ENCODE measurements at places on chromosomes 5 and 9.

GRCh38 chr5:86244153-86244552 lies 373.6 kb upstream of the COX7C start:
- no peak for DNase-seq

- DNase-seq = no peak
Observed at GRCh38 chr9:28082671-28083070, 509.4 kb upstream of the C9orf72 start.

- DNase-seq = no peak
Observed at GRCh38 chr5:488744-489688, 35.2 kb downstream of the SLC9A3 start.

DNA sequence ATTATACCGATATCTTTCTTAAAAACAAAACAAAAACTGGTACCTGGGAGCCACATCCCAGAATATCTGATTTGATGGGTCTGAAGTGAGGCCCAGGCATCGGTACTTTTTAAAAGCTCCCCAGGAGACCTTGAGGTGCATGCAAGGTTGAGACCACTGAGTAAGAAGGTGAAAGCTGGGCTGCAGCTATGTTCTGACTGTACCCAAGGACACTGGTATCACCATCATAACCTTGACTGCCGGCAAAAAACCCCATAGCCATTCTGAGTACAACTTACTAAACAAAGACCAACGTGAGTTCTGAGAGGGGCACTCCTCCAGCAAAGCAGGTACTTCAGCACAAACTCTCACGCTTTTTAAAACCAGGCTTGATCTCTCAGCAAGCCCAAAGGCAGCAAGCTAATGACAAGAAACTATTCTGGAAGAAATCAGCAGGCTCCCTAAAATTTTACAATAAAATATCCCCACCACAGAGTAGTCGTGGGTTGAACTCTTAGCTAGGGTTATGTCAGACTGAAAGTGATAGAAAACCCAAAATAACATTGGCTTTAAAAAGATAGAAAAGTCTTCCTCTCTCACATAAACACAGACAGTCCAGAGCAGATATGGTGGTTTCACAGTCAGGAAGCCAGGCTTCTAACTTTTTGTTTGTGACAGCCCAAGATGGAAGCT lies 263.9 kb downstream of the SAXO1 start:
- DNase-seq = no peak

GRCh38 chr9:5518171-5518936 lies 8.0 kb downstream of the PDCD1LG2 start:
- DNase-seq = no peak

DNA sequence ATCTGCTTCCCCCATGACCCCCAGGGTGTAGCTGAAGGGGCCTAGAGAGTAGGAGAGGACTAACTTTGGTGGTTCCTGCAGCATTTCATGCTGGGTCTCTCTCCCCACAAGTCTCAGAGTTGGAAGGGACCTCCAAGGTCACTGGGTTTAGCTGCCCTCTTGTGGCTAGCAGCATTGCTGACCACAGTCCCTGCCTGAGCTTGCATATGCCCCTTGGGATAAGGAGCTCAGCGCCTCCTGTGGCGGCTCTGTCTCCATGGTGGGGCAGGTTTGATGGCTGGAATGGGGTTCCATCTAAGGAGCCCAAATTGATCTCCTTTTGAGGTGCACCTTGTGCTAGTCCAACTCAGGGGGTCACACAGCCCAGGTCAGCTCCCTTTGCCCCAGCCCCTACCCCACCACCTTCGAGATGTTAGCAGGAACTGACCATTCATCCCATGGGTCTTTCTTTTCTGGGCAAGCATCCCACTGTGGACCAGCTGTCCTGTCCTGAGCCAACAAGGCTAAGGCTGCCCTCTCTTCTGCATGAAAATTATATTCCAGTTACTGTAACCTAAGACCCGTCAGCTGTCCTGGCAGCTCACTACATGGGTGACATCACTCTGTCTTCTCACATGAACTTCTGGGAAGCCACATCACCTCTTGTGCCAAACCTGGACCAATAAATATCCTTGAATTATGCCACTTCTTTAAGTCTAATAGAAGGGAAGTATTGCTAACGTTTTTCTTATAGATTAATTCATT lies 196.2 kb downstream of the HSPA4 start:
- DNase-seq = no peak

DNA sequence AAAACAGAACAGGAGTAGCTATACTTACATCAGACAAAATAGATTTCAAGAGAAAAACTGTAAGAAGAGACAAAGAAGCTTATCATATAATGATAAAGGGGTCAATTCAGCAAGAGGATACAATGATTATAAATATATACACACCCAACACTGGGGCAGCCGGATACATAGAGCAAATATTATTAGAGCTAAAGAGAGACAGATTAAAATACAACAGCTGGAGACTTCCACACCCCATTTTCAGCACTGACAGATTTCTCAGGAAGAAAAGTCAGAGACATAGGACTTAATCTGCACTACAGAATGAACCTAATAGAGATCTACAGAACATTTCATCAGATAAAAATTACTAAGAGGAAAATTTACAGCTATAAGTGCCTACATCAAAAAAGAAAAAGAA lies 35.7 kb downstream of the OXCT1 start:
- DNase-seq = no peak

DNA sequence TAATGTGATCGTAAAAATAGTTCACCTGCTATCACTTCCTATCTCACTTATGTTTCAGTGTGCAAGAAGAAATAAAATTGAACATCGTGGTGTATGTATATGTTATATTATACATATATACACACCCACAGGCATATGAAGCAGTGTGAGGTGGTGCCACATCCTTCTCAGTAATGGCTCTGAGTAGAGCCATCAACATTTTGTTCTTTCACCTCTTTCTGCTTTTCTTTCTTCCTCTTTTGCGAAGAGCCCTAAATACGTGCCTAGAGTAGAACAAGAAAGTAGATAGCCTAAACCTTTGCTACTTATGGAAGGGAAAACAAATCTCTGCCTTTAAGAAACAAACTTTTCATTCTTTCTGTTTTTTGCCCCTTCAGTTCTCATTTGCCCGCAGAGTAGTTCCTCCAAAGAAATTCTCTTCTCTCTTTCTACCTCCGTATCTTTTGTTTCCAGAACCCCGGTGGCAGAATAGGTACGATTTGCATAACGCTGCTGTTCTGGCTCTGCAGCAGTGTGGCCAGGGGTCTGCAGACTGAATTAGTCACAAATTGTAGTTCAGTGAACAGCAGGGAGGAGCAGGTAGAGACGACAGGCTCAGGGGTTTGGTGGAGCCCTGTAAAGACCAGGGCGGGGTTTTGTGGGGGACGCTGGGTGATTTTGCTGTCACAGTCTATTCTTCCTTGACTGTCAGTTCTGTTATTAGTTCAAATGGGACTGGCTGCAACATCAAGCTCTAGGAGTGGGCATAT lies 40.5 kb upstream of the PJA2 start:
- no peak for DNase-seq

- no peak for DNase-seq
Observed at GRCh38 chr5:34020726-34021125, 12.9 kb upstream of the AMACR start.

DNA sequence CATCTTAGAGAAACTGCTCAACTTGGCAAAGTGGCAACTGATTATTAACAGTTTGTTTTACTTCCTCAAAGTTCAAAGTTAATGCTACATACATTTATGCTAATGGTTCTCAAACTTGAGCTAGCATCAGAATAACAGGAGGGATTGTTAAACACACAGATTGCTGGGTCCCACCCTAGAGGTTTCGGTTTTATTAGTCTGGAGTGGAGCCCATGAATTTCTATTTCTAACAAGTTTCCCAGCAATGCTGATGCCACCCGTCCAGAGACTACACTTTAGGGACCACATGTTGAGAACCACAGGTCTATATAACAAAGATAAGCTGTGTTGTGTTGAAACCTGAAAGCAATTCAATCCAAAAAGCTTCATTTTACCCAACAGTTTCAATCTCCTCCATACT lies 95.3 kb downstream of the FBXW11 start:
- DNase-seq = no peak

GRCh38 chr9:36336131-36336907 lies 63.8 kb downstream of the RNF38 start:
- DNase-seq = no peak

- DNase-seq = no peak
Observed at GRCh38 chr9:133372144-133372543, 3.7 kb downstream of the SURF4 start.

GRCh38 chr9:70873506-70873905 lies 247.9 kb downstream of the TRPM3 start:
- DNase-seq = no peak

DNA sequence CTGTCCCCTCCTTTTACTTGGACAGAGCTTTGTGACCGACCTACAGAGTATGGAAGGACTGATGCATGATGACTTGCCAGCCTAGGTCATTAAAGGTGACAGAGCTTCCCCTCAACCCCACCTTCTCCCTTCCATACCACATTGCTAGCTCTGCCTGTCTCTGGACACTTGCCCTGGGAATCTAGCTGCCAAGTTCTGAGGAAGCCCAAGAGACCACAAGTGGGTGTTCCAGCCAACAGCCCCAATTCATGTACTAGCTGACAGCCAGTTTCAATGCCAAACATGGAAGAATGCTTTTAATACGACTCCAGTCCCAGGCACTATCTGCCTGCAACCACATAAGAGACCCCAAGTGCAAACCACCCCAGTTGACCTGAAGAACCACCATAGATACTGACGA lies 477.1 kb downstream of the SPOCK1 start:
- no peak for DNase-seq

DNA sequence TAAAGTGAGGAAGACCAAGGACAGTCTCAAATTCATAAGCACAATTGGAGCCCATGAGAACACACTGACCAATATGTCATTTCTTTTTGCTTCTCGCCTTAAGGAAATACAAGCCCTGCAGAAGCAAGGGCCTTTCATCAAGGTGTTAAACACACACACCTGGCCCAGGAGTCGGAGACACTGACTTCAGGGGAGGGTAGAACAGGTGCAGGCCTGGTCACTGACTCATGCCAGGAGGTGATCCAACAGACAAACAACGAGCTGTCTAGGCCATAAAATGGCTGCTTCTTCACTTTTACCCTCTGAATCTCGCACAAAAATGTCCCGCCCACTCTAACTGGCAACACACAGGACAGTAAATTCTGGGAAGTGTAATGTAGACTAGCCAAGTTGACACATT lies 62.7 kb downstream of the RGMB start:
- no peak for DNase-seq

DNA sequence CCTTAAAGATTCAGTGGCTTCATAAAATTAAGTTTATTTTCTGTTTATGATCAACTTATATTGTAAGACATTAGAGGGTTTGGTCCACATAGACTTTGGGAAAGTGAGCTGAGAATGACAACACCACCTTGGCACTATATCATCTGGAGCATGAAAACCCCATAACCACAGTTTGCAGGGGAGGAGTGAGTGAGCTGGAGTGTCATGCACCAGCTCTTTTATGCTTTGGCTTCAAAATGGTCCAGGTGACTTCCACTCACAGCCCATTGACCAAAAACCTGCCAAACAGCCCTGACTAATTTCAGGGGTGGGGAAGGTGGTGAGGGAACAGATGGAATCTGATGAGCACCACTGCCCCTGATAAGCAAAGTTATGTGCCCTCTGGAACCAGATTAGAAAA lies 295.8 kb downstream of the DMRTA1 start:
- DNase-seq = no peak

GRCh38 chr9:104092875-104093600 lies 1.1 kb upstream of the SMC2 start:
- no peak for DNase-seq

- no peak for DNase-seq
Observed at GRCh38 chr5:154395407-154396106, 50.2 kb upstream of the SAP30L start.

Measured in effector memory CD8-positive, alpha-beta T cell (primary cell).